DND-41 (cell line): ENCODE measurements at places on chromosomes 4 and X.

GRCh38 chr4:98662626-98663225 lies 4.3 kb upstream of the TSPAN5 start:
- no peak for DNase-seq

DNA sequence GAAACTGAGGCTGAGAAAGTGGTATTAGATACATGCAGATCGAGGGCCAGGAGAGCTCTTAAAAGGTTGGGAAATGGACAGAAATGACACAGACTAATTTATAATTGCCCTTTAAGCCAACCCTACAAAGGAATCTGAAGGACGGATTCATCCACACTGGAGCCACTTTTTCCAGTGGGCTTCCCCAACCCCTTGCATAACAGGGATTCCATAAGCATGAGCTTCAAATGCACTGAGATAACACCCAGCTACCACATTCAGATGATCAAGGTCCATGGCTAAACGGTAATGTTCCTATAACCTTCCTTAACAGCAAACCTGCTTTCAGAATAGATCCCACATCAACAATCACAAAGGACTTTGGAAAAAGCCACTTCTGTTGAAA lies 34.2 kb downstream of the PLAC1 start:
- no peak for DNase-seq

GRCh38 chrX:71400710-71401109 lies 34.6 kb downstream of the TAF1 start:
- no peak for DNase-seq

DNA sequence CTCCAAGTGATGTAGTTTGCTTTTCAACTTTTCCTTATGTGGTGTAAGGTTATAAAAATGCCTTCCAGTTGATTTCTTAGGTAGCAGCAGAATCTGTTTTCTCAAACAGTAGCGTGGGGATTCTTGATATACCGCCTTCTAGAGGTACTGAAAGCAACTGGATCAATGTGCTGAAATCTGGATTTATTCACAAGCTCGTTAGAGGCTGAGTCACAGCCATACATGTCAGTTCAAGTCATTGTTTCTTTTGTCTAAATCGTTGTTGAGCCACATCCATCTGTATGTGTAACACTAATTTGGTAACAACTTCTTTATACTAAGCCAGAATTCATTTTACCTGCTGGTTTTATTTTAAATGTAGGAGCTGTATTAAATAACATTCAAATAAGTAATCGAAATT lies 200.0 kb upstream of the MAD2L1 start:
- no peak for DNase-seq

DNA sequence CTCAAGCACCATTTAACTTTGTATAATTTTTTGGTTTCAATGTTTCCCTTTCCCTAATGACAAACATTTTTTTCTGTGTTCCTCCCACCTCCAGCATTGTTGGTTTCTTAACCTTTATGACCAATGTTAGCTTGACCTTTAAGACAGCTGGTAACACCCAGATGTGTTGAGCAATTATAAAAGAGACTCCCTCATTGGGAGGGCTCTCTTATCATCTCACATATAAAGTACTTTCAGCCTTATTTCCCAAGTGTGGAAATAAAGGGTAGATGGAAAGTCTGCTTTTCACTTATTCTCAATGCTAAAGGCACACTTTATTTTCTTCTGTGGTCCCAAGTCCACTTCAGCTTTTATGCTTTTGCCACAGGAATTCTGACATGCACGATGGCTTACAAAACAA lies 1420.4 kb downstream of the RAPGEF2 start:
- no peak for DNase-seq

GRCh38 chrX:46959101-46959500 lies 46.9 kb downstream of the JADE3 start:
- no peak for DNase-seq
